ENCODE measurements at places on chromosomes 1 and 21. TPM values are rescaled to one million over a fixed set of nuclear protein-coding genes. Genes with fewer than 3 reads are reported as not detected.
A peak's percentile ranks its signal among the peaks of the same experiment; 100 is the strongest.

Gene ACTN2
- total RNA-seq, result 1.0 TPM

- DNase-seq, result no peak
Observed at GRCh38 chr1:110070282-110070669, 196 bp downstream of the ALX3 start.

GRCh38 chr21:17929510-17929909 lies 110.4 kb upstream of the C21orf91 start:
- no peak for DNase-seq

- DNase-seq, result no peak
Observed at GRCh38 chr21:26127918-26128317, 42.7 kb downstream of the APP start.

DNA sequence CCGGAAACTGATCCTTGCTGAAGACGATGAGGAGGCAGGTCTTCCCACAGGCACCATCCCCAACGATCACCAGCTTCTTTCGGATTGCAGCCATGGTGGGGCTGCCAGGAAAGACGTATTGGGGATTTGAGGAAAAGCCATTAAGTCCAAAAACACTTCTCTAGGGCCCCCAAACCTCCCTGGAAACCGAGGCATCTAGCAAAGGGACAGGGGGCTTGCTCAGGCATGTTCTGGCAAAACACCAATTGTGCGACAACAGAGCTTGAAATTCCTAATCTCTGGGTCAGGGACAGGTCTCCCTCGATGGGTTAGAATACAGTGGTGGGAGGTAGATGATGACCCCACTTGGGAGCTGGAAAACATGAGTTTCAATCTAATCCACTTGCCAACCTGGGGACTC lies 3.2 kb downstream of the RHOC start:
- no peak for DNase-seq

Gene CLCA1
- not detected for total RNA-seq

Gene CDC20
- total RNA-seq, result not detected

Gene PBX1
- total RNA-seq, result 122 TPM

Gene PPIAL4G
- 0.14 TPM for total RNA-seq

- no peak for DNase-seq
Observed at GRCh38 chr21:34270411-34270810, 93.4 kb upstream of the KCNE2 start.

- DNase-seq, result peak; percentile 56
Observed at GRCh38 chr1:65254320-65255034, 54.9 kb upstream of the DNAJC6 start.

DNA sequence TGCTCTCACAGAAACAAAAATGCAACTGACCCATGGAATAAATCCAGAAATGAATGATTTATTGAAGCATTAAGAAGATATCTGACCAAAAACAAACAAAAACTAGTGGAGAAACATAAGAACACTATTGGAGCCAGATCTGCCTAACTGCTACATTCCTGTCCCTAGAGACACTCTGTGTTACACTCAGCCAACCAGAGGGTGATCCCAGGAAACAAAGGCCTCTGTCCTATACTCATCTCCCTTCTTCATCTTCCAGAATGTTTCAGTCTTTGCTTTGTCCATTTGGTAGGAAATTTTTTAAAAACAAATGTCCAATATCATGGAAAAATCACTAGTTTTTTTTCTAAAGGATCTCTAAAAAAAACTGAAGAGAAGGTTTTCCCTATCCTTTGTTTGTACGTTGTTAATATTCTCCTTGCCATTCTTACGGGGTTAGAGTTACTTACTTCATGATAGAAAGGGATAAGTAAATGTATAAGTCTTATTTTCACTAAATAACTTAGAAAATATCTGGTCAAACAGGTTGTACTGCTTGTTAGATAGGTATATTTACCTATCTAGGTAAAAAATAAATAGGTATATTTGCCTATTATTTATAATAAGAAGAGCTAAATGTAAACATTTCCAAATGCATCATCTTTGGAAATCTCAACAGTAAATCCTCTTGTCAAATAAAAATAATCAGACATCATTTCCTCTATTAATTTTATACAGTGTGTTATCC lies 59.1 kb downstream of the NME7 start:
- DNase-seq, result no peak

DNA sequence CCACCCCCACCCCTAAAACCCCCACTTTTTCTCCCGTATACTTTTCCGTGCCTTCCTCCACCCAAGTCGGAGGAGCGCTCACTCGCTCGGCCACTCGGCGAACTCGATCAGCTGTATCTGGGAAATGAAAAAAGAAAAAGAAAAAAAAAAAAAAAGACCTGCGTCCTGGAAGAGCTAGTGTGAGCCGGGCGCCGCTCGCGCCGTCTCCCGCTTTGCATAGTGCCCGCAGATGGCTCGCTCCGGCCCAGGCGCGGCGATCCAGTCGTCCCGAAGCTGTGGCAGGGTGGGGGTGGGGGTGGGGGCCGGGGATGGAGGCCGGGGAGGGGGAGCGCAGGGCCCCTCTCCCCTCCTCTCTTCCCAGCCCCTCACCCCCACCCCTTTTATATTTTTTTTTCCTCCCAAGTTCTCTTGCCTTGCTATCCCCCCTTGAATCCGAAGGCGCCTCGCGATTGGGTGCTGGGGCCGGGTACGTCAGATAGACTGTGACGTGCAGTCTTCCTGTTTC lies 299 bp upstream of the PROX1 start:
- peak; percentile 78 for DNase-seq

Gene TRIM45
- 16.7 TPM for total RNA-seq

DNA sequence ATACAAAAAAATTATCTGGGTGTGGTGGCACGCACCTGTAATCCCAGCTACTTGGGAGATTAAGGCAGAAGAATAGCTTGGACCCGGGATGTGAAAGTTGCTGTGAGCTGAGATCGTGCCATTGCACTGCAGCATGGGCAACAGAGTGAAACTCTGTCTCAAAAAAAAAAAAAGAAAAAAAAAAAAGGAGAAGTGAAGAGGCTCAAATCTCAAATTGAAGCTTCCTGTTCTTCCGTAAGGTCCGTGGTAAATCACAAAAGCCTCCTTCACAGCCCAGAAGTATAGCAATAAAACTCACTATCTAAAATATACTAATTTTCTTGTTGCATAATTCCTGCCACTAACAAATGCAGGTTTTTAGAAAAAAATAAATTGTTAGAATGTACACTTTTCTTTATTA lies 498.2 kb upstream of the BRINP3 start:
- DNase-seq, result no peak

Gene HLX
- total RNA-seq, result 8.2 TPM

DNA sequence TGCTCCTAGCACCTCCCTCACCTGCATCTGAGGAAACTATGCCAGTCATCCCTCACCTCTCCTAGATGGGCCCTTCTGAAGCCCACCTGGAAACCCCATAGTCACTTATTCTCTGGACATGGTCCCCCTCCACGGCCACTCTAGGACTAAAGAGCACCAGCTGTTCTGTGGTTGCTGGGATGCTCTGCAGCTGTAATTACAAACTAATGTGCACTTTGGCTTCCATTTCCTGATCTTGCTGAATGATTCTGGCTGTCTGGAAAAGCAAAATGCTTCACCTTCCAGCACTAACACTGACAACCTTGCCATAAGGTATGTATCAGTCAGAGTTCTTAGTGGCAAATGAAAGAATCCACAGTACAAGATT lies 48.7 kb upstream of the PSEN2 start:
- DNase-seq, result no peak

Gene AMY2A
- not detected for total RNA-seq

Data from uterus (tissue), 4 donors.